ENCODE measurements at places on chromosomes 16 and 17.

DNA sequence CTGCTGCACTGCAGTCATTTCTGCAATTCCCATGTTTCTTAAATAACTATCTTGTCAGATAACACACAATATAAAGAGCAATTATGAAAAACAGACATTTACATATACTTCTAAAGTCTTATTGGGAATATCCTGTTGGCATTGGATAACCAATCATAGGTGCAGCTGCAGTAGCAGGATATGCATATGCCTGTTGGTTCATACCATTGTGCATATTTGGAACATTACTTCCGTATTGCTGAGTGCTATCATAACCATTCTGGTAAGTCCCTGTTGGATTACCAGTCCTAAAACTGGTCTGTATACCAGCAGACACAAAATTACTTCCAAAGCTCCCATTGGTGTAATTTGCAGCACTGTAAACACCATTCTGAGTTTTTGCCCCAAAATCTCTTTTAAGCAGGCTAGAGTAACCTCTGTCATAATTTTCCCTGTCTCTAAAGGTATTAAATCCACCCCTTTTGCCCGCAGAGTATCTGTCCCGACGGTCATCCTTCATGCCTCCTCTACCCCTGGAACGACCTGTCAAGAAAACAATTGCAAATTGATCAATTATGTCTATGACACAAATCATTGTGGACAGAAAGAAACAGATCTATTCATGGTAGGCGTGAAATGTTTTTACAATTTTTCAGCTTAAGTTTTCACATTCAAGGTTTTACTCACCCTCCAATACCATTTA, 3.1 kb upstream of the POLG2 start:
- DNase-seq: no peak

GRCh38 chr16:79628501-79628975, 28.0 kb upstream of the MAF start:
- no peak for DNase-seq

GRCh38 chr16:1057252-1057932, 15.2 kb upstream of the SSTR5 start:
- peak; percentile 72 for DNase-seq

GRCh38 chr16:67665598-67665997, 952 bp downstream of the ENKD1 start:
- no peak for DNase-seq

DNA sequence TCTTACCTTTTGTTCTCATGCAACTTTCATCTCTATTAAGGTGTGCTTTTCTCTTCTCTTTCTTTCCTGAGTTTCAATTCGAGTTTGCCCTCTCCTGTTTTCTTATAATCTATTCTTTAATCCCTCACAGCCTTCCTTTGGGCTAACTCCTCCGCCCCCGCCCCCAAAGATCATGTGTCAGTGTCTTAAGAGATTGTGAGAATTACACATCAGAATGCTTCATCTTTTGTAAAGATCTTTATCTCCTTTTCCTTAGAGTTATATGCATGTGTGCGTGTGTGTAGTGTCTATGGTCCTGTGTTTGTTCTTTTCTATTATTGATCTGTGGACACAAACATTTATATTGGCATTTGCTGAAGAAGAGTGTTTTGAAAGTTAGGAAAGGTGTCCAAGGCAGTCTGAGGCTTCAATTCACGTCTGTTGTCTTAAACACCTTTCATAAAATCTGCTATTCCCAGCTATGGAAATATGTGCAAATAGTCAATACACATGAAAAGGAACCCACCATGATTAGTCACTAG, 6.1 kb upstream of the ALDH3A2 start:
- DNase-seq: no peak

DNA sequence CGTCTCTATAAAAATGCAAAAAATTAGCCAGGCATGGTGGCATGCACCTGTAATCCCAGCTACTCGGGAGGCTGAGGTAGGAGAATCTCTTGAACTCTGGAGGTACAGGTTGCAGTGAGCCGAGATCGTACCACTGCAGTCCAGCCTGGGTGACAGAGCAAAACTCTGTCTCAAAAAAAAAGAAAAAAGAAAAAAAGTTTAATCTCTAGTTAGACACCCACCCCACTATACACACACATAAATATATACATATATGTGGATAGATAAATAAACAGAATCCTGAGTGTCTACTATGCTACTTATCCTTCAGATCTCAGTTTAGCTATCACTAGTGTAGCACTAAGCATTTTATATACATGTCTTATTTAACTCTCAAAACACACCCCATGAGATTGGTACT, 18.7 kb downstream of the ITGAL start:
- DNase-seq: no peak

- no peak for DNase-seq
These were observed 604.7 kb upstream of the SALL1 start for GRCh38 chr16:51755577-51756355.

DNA sequence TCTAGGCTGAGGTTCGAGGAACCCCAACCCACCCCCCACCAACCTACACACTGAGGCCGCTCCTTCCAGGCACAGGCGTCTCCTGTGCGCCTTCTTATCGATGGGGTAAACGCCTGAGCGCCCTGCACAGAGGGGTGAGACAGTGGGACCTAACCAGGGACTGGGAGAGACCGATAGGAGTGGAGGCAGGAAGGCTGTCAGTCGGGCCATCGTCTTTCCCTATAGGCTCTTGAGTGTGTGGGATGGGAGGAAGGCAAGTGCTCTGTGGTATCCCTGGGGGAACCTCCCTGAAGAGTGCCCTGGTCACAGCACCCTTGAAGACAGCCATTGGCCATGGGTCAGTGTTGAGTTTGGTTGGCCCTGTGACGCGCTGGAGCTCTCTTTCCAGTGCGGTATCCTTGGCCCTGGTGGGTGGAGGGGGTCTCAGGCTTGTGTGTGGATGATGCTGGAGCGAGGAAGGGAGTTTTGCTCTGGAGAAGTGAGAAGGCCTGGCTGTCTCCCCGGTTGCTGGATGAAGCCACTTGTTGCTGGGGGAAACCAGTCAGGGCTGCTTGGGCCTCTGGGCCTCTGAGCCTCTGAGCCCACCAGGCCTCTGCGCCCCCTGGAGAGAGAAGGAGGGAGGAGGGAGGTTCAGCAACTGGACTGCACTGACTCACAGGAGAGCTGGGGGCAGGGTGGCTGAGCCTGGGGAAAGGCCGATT, 1.7 kb downstream of the GPRC5C start:
- no peak for DNase-seq

GRCh38 chr16:59632276-59632855, 898.2 kb upstream of the GOT2 start:
- no peak for DNase-seq

DNA sequence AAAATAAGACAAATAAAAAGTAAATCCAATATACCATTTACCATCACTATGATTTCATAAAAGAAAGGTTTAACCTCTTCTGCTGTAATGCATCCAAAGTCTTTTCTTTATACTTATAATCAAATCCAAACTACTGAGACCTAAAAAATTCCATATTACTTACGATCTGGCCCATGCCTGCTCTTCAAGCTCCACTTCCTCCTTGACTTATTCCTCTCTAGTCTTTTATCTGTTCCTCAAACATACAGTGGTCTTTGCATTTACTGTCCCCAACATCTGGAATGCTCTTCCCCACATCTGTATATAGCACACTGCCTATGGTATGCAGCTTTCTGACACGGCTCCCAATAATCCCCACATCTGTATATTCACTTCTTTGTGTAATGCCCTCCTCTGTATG, 33.8 kb downstream of the PCTP start:
- DNase-seq: no peak

GRCh38 chr17:52105591-52105990, 52.9 kb downstream of the CA10 start:
- no peak for DNase-seq

GRCh38 chr16:88456356-88457292, 3.5 kb downstream of the ZFPM1 start:
- DNase-seq: no peak

DNA sequence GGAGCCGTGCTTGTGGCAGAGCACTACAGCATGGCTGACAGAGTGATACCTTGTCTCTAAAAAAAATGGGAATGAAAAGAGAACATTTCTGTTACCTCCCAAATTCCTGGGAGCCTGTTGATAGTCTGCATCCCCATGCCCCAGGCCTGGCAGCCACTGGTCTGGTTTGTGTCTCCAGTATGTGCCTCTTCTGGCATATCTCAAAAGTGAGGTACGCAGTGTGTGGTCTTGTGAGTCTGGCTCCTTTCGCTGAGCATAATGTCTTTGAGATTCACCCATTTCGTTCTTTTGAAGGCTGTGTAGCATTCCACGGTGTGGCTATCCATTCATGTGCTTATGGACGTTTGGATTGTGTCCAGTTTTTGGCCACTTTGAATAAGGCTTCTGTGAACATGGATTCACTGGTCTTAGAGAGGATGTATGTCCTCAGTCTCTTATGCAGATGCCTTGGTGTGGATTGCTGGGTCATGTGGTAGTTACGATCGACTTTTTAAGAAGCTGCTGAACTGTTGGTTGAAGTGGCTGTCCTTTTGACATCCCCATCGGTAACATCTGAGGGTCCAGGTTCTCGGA, 39.1 kb downstream of the PRMT7 start:
- DNase-seq: no peak

GRCh38 chr16:50696575-50697420, 3.4 kb downstream of the NOD2 start:
- DNase-seq: peak; percentile 26

DNA sequence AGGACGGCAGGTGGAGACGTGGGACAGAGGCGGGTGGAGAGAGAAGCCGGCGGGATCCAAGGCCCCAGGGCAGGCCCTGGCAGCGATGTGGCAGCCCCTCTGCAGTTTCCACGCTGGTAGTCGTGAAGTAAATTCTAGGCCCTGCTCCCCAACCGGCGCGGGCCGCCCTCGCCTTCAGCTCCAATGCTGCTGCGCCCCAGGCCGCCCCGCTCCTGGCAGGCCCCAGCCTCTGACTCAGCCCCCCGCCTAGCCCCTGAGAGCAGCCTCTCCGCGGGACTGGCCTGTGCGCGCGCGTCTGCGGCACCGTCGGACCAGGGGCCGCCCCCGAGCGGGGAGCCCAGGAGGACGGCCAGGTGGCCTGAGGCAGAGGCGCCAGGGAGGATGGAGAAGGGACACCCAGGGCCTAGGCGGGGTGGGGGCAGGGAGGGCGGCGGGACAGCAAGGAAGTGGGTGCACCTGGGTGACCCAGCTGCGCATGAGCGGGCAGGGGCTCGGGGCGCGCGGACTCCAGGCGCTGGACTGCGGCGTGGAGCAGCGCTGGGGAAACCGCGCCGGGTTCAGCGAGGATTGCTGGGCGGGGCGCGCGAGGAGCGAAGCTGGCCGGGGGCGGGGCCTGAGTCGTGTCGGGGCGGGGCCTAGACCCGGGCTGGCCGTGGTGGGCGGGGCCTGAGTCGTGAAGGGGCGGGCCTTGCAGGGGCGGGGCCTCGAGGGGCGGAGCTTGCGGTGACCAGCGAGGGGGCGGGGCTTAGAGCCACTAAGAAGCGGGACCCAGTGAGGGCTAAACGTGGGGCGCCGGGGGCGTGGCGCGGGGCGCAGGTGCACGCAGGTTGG, 29.6 kb downstream of the ZNF778 start:
- DNase-seq: peak; percentile 98

GRCh38 chr17:66941773-66942450, 22.6 kb upstream of the CACNG4 start:
- DNase-seq: no peak
